ENCODE measurements at places on chromosomes 3 and 15. TPM values are rescaled to one million over a fixed set of nuclear protein-coding genes. Genes with fewer than 3 reads are reported as not detected.

DNA sequence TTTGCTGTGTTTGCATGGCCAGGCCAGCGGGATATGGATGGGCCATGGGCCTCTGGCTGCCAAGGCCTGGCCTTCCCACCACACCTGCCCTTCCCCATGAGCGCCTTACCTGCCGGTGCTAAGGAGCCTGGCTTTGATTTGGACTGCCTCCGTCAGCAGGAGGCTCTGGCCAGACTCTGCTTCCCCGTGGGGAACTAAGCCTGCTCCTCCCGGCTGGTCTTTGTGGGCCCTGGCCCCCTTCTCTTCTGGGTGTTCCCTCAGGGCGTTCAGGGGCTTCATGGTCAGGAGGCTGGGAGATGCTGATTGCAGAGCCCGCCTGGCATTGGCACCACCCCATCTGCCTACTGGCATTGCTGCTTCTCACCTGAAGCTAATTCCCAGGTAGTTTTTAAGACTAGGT, 45.2 kb downstream of the SMAD6 start:
- peak; percentile 39 for DNase-seq

GRCh38 chr3:134810850-134811249, 15.8 kb downstream of the EPHB1 start:
- DNase-seq = no peak

GRCh38 chr3:46721009-46721408, 3.3 kb upstream of the PRSS50 start:
- no peak for DNase-seq

- no peak for DNase-seq
Observed at GRCh38 chr3:195032106-195032759, 238.7 kb downstream of the XXYLT1 start.

GRCh38 chr15:85746641-85747040, 48.1 kb downstream of the KLHL25 start:
- no peak for DNase-seq

LTF gene
- 11.1 TPM for total RNA-seq

DPPA2 gene
- total RNA-seq = not detected

SLC9A9 gene
- total RNA-seq = 0.28 TPM

GOLGA8S gene
- total RNA-seq = 1.6 TPM

ATP13A5 gene
- 0.08 TPM for total RNA-seq

DNA sequence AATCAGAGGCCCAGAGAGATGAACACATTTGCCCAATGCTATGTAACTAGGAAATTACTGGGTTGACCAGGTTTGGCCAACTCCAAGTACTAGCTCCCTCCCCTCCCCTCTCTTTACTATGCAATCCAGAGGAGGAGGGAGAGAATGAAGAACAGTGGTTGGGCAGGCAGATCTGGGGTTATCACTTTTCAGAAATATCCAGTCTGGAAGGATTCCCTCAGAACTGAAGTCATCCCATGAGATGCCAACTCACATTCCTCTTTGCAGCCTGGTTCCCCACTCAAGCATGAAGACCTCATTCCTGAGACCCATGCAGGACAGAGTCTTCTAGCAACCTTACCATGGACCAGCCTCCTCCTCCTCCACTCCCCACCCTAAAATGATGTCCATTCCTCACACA, 201.1 kb downstream of the TLE3 start:
- no peak for DNase-seq

LRTM1 gene
- total RNA-seq = not detected

DNA sequence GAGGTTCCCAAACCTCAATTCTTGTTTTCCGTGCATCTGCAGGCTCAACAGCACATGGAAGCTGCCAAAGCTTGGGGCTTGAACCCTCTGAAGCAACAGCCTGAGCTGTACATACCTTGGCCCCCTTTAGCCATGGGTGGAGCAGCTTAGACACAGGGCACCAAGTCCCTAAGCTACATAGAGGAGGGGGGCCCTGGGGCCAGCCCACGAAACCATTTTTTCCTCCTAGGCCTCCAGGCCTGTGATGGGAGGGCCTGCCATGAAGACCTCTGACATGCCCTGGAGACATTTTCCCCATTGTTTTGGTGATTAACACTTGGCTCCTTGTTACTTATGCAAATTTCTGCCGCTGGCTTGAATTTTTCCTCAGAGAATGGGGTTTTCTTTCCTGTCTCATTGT, 24.6 kb downstream of the SRP14 start:
- DNase-seq = no peak
